GM23338 (cell line): ENCODE measurements at places on chromosomes 11 and 22. TPM values are rescaled to one million over a fixed set of nuclear protein-coding genes. Genes with fewer than 3 reads are reported as not detected.

Gene OSM
- total RNA-seq: not detected in 2 replicates

Gene OVOL1
- 3.3 and 5.1 TPM in 2 replicates for total RNA-seq

Gene THYN1
- 91.0 and 116 TPM in 2 replicates for total RNA-seq

Gene HEPN1
- not detected in 2 replicates for total RNA-seq

Gene GNG3
- total RNA-seq: 0.82 and 2.1 TPM in 2 replicates

Gene LRRC10B
- 0.08 and 1.6 TPM in 2 replicates for total RNA-seq

Gene SCGB2A2
- total RNA-seq: not detected in 2 replicates

Gene NDUFC2
- 122 and 174 TPM in 2 replicates for total RNA-seq

Gene TPBGL
- 0.16 and 0.21 TPM in 2 replicates for total RNA-seq

Gene ADSL
- total RNA-seq: 221 and 232 TPM in 2 replicates

Gene SBF1
- total RNA-seq: 83.2 and 85.4 TPM in 2 replicates

Gene PPP2R5B
- total RNA-seq: 3.3 and 5.8 TPM in 2 replicates

DNA sequence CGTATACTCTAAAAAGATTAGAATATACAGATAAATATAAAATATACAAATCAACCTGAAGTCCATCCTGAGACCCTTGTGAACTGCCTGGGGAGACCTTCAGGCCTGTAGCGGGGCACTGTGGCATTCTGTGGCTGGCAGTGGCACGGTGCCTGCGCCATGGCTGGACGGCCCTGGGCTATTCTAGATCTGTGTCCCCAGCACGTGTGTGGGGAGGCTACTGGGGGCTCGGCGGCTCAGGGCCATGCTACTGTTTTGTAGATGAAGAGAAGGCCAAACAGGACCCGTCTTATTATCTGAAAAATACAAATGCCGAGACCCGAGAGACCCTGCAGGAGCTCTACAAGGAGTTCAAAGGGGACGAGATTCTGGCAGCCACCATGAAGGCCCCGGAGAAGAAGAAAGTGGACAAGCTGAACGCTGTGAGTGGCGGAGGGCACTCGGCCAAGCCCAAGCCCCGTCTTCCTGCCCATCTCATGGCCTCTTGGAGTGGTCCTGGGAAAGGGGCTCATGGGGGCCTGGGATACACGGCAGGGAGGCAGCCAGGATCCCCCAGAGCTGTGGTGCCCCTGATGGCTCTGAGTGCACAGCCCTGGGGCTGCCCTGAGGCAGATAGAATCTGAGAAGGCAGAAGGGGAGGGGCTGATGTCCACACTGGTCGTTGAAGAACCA lies 18.8 kb downstream of the PPIL2 start:
- no peak for DNase-seq

- DNase-seq: peak; percentile 80
Measured at GRCh38 chr11:82927264-82927880, 25.8 kb downstream of the DDIAS start.

DNA sequence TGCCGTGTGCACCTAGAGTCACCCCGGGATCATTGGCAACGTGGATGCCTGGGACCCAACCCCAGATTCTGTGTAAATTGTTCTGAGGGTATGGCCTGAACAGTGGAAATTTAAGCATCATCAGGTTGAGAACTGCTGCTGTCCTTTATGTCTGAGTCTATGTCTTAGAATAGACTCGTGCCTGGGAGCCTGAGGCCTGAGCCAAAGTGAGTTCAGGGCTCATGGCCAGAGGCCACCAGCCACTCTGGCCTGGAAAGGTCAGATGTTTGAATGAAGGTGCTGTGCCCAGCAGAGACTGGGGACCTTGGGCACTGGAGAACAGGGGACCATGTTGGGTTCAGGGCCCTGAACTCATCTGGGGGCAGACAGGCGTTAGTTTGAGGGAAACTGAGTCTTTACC lies 91.1 kb downstream of the MYO18B start:
- DNase-seq: no peak

DNA sequence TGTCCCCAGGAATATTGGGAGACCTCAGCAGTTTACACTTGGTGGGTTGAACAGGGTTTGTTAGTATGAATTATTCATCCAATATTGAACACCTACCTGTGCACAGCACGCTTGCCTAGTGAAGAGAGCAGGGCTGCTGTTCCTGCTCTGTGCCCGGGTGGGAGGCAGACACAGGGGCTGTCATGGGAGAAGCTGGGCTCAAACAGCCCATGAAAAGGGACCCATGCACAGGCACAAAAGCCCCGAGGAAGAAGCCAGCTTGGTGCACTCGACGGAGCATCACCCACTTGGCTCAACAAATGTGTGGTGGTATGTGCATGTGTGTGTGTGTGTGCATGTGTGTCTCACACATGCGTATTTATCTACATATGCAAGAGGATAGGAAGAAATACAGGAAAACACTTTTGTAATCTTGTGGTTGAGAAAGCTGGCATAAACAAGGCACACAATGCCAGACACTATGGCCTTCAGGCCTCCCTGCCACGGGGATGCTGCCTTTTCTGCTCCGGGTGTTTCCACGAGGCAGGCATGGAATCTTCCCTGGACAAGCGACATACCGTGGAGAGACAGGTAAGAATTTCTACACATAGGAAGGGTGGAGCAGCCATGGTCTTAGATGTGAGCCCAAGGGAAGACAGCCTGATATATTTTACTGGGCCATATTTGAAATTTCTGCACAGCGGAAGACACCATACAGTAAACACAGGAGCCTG lies 5.0 kb upstream of the APOBEC3A start:
- no peak for DNase-seq

DNA sequence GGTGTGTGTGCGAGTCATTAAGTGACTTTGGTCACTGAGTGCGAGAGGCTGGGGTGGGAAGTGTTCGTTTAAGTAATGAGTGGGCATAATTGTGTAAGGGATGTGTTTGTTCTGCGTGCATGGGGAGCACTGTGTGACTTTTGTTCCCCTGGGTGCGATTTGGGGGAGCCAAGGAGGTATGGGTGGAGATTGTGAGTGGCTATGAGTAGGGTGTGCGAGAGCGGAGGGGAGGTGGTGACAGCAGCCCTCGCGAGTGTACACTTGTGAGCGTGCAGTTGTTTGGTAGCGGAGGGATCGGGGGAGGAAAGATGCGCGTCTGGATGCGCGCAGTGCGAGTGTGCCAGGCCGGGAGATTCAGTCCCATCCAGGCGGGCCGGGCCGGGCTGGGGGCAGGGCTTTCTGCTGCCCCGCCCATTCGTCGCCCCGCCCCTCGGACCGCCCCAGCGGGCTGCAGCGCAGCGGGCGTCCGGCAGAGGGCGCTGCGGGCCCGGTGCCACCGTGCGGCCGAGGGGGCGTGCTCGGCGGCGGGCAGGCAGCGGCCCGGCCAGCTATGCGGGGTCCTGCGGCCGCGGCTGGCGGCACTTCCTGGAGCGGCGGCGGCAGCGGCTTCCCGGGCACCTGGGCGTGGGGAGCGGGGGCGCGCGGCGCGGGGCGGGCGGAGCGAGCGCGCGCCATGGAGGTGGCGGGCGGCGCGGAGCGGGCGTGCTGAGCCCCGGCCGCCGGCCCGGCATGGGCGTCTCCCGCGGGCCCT lies at the start of gene DGKZ:
Gene DGKZ, plus strand, starts transcription at position 578 of the 751 bp plus-strand sequence. CDS start 197 bp downstream, outside the sequence.
- peak; percentile 80 for DNase-seq

DNA sequence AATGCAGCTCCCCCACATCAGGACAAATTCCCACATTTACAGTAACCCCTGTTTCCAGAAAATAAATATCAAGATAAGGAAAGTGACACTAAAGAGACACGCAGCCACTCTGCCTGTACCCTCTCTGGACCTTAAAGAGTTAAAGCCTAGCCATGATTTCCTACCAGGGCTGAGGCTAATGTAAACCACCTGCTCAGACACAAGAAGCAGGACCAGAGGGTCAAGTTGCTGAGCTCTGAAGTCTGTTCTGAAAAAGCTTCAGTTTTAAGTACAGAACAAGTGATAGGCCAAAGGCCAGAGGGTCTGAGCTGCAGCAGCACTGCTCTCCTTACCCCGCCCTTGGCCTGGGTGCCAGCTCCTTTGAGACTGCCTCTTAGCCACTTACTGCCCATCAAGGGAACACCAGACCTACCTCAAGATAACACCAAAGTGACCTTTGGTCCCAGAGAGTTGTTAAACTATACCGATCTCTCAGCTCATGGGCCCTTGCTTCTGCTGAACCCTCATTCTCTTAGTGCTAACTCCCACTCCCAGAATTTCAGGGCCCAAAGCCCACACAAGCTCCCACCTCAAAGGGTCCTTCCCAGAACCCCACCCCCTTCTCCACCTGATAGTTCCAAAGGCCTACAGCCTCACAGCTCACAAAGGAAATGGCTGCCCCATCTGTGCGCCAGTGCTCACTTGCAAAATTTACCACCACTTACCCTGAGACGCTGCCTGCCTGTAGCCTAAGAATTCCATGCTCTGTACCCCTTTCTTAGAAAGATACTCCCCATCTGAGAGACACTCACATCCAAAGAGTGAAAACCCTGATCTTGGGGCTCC lies 40.5 kb downstream of the IL18BP start:
- DNase-seq: peak; percentile 19

DNA sequence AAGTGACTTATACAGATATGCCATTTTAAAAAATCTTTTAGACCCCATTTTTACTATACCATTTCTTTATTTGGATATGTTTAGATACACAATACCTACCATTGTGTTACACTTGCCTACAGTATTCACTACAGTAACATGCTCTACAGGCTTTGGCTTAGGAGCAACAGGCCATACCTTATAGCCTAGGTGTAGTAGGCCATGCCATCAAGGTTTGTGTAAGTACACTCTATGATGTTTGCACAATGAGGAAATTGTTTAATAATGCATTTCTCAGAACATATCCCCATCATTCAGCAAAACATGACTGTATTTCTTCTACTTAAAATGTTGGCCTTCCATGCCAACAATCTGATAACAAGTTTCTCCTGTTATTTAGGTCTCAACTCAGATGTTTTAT lies 1559.5 kb upstream of the TENM4 start:
- no peak for DNase-seq

DNA sequence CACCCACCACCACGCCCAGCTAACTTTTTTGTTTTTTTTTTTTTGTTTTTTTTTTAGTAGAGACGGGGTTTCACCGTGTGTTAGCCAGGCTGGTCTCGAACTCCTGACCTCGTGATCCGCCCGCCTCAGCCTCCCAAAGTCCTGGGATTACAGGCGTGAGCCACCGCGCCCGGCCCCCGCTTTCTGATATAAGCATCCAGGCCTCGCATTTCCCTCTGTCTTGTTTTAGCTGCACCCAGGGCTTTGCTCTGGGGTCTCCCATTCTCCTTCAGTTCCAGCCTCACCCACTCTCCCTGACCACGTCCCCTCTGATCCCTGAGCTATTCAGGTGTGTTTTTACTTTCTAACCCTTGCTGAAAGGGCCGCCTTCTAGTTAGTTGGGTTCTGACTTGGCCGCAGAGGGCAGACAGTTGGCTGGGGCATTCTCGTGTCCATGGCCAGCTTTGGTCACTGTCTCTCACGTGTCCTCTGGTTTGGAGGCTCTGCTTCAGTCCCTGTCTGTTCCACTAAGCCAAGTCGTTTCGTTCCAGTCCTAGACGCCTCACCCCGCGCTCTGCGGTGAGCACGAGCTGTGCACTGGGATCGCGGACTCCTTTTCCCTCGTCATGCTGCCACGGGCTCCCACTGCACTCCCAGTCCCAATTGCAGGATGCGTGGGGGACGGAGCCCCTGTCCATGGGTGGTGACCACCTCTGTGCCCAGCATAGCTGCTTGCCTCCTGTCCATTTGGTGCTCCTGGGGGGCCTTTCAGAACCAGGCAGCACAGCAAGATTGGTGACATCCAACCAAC lies 6.0 kb upstream of the TNNT3 start:
- DNase-seq: no peak

DNA sequence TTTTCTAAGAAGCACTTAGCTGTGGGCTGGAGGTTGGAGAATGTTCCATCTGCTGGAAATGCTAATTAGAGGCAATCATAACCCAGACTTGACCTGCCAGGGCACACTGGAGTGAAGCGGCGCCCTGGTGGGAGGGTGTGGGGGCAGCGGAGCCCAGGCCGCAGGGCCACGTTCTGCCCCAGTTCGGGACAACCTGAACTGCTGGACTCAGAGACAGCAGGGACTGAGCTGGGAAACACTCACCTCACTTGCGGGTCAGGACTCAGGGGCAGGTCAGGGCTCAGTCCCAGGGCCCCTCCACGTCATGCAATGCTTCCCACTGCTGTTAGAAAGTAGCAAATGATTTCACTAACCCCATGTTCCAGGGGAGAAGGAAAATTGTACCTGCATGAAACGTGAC lies 316.4 kb downstream of the NTM start:
- DNase-seq: no peak

DNA sequence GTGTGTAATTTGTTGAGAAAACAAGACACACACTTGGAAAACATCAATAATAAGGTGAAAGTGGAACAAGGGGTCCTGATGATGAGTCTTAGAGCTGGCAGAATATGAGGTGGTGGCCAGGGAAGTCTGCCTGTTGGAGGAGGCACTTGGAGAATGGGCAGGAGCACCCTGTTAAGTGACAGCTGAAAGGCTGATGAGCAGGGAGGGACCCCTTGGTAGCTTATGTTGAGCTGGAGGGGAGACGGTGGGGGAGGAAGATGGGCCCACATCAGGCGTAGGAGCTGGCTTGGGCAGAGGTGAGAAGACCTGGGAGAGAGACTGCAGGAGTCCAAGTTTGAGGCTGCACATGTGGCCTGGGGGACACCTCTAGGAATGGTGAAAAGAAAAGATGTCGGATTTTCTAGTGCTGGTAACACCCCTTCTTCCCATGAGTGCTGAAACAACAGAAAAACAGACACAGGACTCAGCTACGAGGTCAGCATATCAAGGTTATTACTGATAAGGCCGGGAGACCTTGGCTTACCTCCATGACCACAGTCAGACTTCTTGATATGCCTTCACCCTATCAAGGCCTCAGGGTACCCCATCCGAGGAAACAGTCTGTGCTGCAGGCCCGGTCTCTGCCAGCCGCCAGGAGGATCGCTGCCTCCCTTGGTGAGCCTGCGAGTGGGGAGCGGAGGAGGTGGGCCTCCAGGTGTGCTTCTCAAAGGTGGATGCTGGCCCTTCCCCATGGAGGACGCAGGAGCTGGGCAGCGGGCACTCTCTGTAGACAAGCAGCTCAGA lies 14.3 kb upstream of the C11orf96 start:
- no peak for DNase-seq

GRCh38 chr22:27804470-27805297 lies 3.1 kb upstream of the MN1 start:
- peak; percentile 91 for DNase-seq

GRCh38 chr11:40337118-40337517 lies 1122.3 kb downstream of the LRRC4C start:
- DNase-seq: no peak

GRCh38 chr22:49772692-49773091 lies 55.0 kb downstream of the BRD1 start:
- DNase-seq: no peak

DNA sequence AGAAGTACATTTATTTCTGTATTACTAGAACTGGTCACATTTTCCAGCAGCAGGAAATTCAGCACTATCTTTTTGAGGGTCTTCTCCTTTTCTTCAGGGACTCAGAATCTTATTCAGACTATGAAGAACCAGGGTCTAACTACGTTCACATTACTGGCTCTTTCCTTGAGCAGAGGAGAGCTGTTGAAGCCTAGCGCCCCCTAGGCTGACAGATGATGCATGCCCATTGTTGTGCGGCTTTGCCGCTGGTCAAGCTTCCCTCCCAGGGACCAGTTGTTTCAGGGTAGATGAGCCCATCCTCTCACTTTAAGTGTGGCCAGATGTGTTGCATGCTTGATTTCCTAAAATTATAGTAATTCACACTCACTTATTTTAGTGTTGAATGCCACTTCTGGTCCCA lies 168.2 kb upstream of the PDGFD start:
- peak; percentile 85 for DNase-seq

GRCh38 chr22:38830845-38831108 lies 13.1 kb downstream of the NPTXR start:
- DNase-seq: no peak

GRCh38 chr11:1767399-1768140 lies 3.8 kb upstream of the CTSD start:
- no peak for DNase-seq
